ENCODE measurements at places on chromosomes 11 and 22.

DNA sequence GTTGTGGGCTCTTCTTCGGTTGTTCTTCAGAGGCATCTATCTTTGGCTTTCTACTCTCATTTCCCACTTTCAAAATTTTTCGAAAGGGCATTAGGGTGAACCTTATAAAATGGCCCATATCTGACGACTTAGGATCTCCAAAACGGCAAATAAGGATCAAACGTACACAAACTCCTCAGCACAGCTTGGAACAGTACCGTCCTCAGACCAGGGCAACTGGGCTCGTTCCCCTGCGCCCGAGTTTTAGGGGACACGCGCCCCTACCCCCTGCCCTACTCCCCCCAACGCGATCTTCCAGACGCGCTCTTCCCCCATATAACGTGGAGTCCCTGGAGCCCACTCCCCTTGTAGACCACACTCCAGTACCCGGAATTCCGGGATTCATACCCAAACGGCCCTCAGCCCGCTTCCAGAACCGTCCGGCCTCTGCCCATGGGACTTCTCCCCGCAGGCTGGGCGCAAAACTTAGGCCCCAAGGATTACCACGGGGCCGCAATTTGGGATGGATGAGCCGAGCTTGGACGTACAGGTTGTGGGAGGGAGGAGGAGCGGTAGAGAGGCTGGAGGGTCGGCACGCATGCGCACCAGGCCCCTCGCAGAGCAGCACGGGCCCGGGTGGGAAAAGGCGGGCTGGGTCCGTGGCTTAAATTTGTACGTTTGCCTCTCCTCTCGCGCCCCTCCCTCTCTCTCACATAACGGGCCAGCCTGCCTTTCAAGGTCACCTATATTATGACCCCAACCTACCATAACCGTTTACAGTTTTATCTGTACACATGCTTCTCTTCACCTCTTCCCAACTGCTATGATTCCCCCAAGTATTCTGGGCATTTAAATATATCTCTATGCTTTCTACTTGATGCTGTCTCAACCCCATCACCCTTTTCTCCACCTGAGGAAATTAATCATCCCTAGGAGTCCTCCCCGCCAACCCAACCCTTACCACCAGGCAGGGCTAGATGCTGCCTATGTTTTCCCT, 3.4 kb downstream of the CCDC89 start:
- DNase-seq, result peak; percentile 38

GRCh38 chr11:73275381-73275750, 3.2 kb downstream of the P2RY6 start:
- DNase-seq, result no peak

DNA sequence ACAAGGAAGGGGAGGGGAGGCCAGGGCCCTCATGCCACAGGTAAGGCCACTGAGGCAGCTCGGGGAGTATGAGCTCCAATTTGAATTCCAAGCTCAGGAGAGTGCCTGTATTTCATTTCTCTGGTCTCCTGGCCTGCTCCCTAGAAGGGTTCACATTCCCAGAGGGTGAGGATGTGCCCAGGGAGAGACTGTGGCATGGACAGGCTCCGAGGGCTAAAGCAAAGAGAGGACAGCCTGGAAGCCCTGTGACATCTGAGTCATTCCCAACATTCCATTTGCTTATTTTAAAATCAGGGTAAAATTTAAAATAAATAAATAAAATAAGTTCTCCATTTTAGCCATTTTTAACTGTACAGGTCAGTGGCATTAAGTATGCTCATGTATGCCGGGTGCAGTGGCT, 18.6 kb upstream of the FOLR1 start:
- DNase-seq, result no peak

- DNase-seq, result no peak
Measured at GRCh38 chr11:116990061-116990473, 108.2 kb downstream of the SIK3 start.
